Midbrain (tissue), 1 donor: ENCODE measurements at places on chromosomes 6 and 20.

- DNase-seq = no peak
These were observed 579.6 kb upstream of the MAP3K7 start for GRCh38 chr6:91166271-91167046.

DNA sequence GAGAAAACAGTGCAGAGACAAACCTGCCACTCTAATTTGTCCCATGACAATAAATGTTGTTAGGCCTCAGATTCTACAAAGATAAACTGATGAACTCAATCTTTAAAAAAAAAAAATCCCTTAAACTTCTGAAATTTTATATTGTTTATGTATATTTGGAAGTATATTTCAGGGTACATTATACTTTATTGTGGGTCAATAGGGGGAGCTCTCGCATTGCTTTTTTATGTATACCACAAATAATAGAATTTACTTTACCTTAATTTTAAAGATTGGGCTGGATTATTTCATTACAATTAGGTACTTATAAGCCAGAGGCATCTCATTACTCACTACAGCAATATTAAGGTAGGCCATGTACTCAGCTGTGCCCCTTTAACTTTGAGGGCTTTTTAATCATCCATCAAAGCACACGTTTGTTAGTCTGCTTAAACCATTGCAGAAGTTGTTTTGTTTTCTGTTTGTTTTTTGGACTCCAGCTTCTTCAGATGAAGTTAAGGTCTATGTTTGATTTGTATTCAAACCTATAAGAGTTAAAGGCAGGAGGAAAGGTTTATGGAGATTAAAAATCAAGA lies 56.3 kb upstream of the EYA4 start:
- DNase-seq = peak; percentile 39

DNA sequence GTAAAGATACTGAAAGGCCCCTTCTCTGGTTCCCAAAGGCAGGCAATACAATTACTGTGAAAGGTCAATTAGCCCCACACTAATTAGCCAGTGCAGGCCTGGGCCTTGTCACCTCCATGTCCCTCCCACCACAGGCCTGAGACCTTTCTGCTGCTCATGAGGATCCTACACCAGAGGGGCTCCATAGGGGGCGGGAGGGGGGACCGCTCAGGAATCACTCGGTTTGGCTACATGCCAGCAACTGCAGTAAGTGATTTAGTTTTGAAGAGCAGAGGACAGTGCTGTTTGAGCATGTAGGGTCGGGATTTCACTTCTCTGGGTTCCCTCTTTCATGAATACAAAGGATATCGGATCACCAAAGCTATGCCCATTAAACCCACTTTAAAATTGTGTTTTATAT lies 455.6 kb downstream of the PRKN start:
- DNase-seq = no peak

- no peak for DNase-seq
These were observed 1.6 kb downstream of the OLIG3 start for GRCh38 chr6:137492289-137493217.
